Activated T-helper 9 cell treated with anti-CD3 and anti-CD28 coated beads, Interleukin-2, amount 50 U/mL, for 16 hours (primary cell): ENCODE measurements at places on chromosomes 2 and 18.
A peak's percentile ranks its signal among the peaks of the same experiment; 100 is the strongest.

DNA sequence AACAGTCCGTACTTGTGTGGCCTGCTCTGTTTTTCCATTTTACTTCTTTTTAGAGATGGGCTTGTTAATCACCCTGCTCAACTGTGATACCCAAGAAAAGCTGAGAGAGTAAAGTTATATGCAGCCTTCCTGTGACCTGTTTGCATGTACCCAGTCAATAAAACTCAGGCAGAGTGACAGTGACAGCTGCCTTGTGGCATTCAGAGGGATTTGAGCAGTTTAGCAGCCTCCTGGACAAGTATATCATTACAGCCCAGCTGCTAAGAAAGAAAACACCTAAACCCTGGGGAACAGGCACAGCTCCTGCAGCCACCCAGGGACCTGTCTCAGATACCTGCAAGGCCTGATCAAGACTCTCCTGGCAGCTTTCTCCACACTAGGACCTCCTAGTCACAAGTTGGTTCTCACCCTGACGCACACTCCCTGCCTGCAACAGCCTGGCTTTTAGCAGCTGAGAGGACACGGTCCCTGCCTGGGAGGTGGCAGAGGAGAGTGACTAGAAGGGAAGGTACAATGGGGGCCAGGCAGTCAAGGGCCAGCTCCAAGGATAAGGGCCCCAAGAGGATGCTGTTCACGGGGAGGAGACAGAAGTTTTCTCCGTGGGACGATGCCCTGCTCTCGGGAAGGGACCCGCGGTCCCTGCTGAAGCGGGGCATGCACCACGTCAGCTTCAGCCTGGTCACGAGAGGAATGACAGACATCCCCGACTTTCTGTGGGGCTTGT, at the start of gene LRRC30:
Gene LRRC30 (plus strand): TSS at position 464 of the 724 bp plus-strand sequence. CDS start 50 bp downstream, at position 514.
- DNase-seq: no peak

GRCh38 chr2:71922499-71923142, 225.0 kb downstream of the CYP26B1 start:
- no peak for DNase-seq

DNA sequence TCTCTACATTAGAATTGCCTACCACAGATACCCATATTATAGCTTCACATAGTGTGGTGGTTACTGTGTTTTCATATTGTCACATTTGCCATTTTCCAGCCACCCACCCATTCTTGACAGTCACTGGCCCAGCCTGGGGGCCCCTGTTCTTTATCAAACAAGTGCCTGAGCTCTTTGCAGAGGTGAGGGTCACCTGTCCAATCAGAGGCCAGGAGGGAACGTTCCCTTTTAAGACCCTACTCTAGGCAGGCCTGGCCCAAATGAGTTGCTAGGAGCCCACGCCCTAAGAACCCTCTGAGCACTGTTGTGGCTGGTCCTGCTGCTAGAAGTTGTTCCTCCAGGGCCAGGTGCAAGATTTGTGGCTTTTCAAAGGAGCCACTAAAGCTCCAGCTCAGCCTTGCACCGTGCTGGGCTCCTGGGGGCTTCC, 5.2 kb downstream of the IL37 start:
- no peak for DNase-seq

DNA sequence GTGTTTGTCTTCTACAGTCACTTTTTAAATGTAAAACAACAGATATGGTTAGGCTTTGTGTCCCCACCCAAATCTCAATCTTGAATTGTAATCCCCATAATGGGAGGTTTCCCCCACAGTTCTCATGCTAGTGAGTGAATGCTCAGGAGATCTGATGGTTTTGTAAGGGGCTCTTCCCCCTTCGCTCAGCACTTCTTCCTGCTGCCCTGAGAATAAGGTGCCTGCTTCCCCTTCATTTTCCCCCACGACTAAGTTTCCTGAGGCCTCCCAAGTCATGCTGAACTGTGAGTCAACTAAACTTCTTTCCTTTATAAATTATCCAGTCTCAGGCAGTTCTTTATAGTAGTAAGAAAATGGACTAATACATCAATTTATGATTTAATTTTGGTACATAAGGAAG, 118.0 kb upstream of the SNTG2 start:
- no peak for DNase-seq

GRCh38 chr2:125634662-125635061, 1021.3 kb upstream of the GYPC start:
- DNase-seq: no peak

DNA sequence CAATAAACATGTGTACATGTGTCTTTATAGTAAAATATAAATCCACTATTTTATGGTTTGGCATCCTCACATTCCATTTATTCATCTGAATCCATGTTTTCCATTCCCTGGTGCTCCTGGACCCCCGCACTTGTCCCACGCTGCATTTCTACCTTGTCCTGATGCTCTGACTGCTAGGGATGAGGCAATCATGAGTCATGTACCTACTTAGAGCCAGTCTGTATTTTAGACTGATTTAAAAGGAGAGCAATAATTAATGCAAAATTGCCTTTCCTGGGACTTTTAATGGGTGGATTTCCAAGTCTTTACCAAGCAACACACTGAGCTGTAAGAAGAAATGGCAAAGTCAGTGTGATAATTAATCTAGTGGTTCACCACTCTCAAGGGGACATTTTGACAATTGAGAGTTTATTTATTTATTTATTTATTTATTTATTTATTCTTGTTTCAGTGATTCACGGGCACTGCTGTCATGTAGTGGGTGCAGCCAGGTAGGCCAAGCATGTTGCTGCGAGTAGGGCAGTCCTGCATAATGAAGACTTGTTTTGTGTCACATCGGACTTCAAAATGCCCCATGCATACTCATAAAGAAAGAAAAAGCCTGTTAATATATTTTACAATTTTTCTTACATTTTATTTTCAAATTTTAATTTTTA, 419.3 kb upstream of the VWC2L start:
- no peak for DNase-seq

DNA sequence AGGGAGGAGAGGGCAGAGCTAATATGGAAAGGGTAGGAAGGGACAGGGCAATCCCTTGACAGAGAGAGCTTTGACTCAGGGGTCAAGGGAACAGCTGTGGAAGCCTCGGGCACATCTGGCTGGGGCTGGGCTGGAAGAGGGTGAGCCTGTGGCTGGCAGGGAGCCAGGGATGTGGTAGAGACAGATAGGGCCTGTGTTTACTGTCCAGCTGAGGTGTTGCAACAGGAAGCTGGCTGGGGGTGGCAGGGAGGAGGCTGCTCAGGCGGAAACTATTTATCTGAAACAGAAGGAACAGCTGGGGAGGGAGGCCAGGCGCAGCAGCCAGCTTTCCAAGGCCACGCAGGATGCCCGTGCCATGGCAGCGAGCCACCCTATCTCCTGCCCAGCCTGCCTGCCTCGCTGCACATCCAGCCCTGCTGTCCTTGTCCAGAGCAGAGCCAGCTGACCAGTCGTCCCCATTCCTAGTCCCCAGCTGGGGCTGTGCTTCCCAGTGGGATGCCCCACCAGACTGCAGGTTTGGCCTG, 264.7 kb downstream of the CYP26B1 start:
- DNase-seq: no peak

DNA sequence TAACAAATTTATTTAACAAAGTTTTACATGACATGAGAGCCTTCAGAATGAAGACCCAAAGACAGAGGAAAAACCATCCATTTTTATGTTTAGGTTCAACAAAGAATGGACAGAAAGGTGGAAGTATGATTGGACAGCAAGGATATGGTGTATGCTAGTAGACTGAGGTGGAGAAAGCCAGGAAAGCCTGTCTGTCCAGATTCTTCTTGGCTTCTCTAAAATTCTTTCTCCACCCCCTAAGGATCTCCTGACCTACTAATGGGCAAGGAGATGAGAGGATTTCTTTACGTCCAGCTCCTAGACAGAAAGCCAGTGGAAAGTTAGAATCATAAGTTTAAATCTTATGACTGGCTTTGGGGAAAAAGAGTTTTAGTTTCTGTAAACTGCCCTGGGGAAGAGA, 3.0 kb downstream of the ATIC start:
- no peak for DNase-seq

- no peak for DNase-seq
Measured at GRCh38 chr2:11710632-11711353, 35.6 kb upstream of the LPIN1 start.

GRCh38 chr2:181008407-181008806, 28.0 kb downstream of the UBE2E3 start:
- no peak for DNase-seq

DNA sequence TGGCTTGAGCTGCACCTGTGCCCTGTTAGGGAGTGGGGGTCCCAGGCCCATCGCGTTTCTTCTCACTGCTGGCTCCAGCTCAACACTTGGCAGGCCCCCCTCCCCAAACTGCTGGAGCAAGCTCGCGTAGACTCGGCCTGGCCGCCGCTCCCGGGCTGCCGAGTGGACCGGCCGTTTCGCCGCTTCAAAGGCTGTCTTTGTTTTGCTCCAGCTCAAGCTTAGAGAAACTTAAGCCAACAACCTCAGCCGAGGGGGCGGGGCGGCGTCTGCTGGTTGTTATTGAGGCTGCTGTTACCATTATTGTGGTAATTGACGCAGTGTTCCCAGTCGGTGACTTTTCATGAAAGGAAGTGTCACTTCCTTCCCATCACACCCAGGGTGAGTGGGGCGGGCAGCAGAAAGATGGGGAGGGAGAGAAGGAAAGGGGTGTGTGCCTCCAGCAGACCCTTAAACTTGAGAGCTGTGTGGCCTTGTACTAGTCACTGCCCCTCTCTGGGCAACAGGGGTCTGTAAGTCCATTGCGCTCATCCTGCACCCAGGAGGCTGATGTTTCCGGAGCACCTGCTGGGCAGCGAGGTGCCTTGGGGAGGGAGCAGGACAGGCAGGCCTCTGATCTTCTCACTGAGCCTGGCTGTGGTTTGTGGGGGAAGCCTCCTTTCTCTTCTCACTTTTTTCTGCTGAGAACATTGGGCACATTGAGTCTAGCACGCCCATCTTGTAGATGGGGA, 2.1 kb downstream of the ARID5A start:
- peak; percentile 82 for DNase-seq

GRCh38 chr2:105248316-105249070, 7.0 kb downstream of the GPR45 start:
- DNase-seq: no peak

DNA sequence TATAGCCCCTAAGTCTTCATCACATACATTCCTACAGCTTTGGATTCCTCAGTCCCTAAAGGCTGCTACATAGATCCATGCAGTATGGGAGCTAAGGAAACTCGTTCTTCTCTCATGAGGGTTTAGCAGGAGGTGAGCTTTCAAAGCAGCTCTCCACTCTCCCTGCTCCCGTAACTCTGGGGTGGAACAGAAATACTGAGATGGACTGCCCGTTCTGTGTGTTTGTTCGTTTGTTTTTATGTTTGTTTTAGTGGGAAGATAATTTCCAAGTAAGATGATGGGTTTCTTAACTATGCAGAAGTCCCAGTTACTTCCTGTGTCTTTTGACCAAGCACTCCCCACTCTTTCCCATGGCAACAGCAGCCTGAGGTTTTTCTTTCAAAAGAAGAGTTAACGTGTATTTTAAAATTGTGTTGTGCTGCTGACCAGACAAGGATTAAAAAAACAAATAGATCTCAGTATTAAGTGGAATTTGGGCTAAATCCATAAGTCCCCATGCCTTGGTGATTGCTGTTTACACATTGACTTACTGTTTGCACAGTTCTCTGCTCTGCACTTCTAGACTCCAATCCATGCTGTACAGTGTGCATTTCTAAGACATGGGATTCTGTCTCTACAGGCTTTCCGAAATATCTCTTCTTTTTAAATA, 156.4 kb upstream of the SH3BP4 start:
- no peak for DNase-seq

DNA sequence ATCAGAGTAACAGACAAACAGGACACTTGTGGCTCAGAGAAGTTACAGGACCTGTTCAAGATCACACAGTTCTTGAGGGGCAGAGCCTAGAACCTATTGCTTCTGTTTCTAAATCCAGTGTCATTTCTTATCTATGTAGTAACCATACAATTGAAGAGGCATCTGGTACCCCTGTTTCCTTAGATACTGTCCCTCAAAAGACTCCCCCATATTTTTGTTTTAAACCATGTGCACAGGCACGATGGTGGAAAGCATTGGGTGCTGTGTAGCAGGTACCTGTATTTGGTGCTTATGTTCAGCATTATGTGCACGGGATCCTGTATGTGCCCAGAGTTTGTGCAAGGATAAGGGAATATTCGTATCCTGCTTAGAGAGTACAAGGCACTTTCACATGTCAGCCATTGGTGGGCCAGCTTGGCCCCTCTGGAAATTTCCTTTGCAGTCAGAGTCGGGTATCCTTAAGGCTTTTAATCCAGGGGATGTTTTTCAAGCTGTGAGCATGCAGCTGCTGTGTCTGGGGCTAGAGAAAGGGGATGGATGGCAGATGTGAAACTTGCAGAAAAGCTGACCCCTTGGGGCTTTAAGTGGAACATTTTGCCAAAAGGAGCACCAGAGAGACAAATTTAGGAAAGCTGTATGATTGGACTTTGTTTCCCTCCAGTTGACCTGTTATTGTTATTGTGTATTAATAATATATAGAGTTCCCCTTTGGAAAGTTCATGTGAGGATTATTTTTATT, 2.1 kb downstream of the LBH start:
- no peak for DNase-seq

- DNase-seq: no peak
Measured at GRCh38 chr2:235963853-235964577, 204.2 kb downstream of the GBX2 start.

GRCh38 chr2:68832233-68832869, 38.8 kb downstream of the BMP10 start:
- DNase-seq: peak; percentile 31

DNA sequence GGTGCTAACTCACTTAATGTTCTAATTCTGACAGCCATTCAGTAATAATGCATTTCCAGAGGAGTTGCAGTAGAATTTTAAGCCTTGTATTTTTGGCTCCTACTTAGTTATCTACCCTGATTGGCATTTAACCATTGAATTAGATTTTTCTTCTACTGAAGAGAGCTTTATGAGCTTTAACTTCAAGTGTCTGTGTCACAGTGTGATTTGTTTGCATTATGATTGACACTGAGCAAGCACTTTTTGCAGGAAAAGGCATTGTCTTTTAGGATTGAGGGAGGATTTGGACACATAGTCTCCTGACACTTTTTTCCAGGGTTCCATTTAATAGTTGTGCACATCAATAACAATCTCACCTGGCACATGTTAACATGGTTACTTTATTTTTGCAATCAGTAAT, 26.7 kb downstream of the LYPD6 start:
- DNase-seq: no peak

DNA sequence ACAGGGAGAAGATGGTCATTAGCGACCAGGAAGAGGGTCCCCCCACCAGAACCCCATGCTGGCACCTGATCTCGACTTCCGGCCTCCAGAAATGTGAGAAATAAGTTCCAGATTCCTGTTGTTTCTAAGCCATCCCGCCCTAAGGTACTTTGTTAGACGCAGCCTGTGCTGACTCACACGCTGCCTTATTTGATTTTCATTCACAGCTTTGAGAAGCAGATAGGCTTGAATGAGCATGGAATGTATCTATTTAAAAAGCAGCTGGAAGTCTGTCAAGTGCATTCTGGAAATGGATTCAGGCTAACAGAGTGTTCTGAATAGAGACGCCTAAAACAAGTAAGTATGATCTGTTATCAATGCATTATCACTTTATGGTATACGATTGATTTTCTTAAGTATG, 8.3 kb upstream of the IL1R2 start:
- no peak for DNase-seq
